ENCODE measurements at places on chromosomes 1 and 21. TPM values are rescaled to one million over a fixed set of nuclear protein-coding genes. Genes with fewer than 3 reads are reported as not detected.

Gene ETV3L
- not detected for total RNA-seq

Gene PGBD5
- 0.60 TPM for total RNA-seq

Gene GUCA2A
- not detected for total RNA-seq

Gene AMY2B
- 0.65 TPM for total RNA-seq

Gene LPAR3
- not detected for total RNA-seq

Gene GABPA
- total RNA-seq: 21.8 TPM

Gene GNL2
- total RNA-seq: 37.3 TPM

Gene DSCAM
- total RNA-seq: under 0.01 TPM

Gene ATP6V1G3
- total RNA-seq: not detected

Gene ZNF648
- total RNA-seq: not detected

Gene DAP3
- 31.2 TPM for total RNA-seq

Gene CFHR3
- total RNA-seq: not detected

Gene NR1I3
- not detected for total RNA-seq
